ENCODE measurements at places on chromosomes 5 and 9.

DNA sequence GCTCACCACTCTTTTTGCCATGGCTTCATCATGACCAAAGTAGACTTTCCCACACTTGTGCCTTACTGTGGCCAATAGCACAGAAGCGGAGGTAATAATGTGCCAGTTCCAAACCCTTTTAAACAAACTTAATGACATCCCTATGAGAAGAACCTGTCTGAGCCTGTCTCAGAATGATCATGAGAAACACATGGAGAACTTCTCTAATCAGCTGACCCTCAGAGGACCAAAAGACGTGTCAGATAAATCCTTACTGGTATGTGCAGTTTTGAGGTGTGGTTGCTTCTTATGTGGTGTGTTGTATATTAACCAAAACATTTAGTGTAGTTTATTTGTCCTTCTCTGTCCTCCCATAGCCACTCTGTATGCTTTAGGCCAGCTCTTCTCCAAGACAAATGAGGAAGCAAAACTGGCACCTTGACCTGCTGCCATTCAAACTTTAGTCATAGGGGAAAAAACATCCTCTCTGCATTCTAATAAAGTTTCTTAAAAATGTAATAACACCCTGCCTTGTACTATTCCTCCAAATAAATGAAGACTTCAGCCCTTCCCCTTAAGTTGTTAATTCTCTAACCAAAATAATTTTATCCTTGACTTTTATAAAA lies 168.9 kb downstream of the MUSK start:
- no peak for DNase-seq
- no peaks in the 10 kb centered on the region for H3K36me3 ChIP-seq
- no peaks in the 10 kb centered on the region for H3K4me1 ChIP-seq
- H3K27me3 ChIP-seq: no peaks in the 10 kb centered on the region
- no peak overlapping the region for H3K4me3 ChIP-seq

GRCh38 chr5:7850395-7851239 lies at the start of gene CFAP90:
CFAP90 (minus strand) TSS chr5:7851133; CDS start chr5:7851021, 112 bp downstream.
- peaks cover 1% of the 10 kb centered on the region for H3K36me3 ChIP-seq
- H3K27me3 ChIP-seq: peaks cover 24% of the 10 kb centered on the region
- no peak for DNase-seq

DNA sequence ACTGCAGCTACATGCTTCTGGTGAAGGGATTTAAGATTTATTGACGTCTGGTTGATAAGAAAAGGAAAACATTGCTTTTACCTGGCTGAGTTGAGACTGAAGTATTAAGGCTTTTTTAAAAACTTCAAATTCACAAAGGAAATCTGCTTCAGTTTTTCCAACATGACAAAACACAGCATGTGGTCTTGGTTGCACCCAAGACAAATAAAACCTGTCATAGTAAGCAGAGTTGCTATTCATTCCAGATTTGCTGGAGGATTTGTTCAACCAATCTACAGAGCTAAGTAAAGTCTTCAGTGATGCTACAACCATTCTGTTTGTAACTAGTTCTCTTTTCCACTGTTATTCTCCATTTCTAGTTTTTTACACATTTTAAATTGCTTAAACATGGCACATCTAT lies 11.3 kb downstream of the C5orf63 start:
- peaks cover 7% of the 10 kb centered on the region for H3K36me3 ChIP-seq
- H3K27ac ChIP-seq: no peak overlapping the region
- no peak for DNase-seq
- no peak overlapping the region for H3K4me3 ChIP-seq

GRCh38 chr5:164832516-164832915 lies 1327.1 kb downstream of the MAT2B start:
- no peaks in the 10 kb centered on the region for H3K4me1 ChIP-seq
- no peak overlapping the region for H3K4me3 ChIP-seq
- H3K27me3 ChIP-seq: no peaks in the 10 kb centered on the region
- no peak overlapping the region for H3K27ac ChIP-seq
- DNase-seq: no peak
- no peaks in the 10 kb centered on the region for H3K36me3 ChIP-seq

DNA sequence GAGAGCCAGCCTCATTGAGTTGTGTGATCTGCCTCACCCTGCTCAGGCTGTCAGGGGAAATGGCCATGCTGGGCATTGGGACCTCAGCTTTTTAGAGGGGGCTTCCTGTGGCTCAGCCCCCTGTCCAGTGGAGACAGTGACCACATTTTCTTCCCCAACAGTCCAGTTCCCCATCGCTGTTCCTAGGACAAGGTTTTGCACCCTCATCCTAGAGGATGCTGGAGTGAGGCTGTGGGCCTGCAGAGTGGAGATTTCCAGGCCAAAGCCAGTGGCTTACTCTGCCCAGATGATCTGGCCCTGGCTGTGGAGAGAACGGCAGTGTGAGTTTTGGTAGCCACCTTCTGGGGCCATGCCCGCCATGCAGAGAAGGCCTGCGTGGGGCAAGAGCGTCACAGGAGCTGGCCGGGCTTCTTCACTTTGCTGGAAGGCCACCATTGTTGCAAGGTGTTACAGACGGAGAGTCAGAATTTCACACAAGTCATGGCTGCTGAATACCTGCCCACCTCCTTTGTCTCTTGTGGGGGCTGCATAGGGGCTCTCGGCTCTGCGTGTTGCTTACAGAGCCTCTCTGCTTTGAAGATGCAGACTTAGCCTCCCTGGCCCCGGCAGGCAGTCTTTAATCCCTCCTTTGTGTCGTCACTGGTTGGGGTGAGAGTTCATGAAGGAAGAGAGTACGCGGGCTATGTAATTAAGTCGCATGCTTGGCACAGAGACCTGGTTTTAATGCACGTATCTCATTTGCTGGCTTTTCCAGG lies 35.2 kb upstream of the PITX1 start:
- peaks cover 2% of the 10 kb centered on the region for H3K27me3 ChIP-seq
- no peaks in the 10 kb centered on the region for H3K36me3 ChIP-seq
- no peaks in the 10 kb centered on the region for H3K4me1 ChIP-seq
- no peak for DNase-seq

GRCh38 chr9:135500525-135501260 lies at the start of gene MRPS2:
MRPS2 (plus strand) TSS chr9:135500682; CDS start chr9:135500711, 29 bp downstream.
- peak within 1 kb of the TSS; percentile 88 for H3K4me3 ChIP-seq
- peaks cover 18% of the 10 kb centered on the region for H3K4me1 ChIP-seq
- DNase-seq: peak; percentile 87
- H3K27ac ChIP-seq: peak within 1 kb of the TSS; percentile 93
- peaks cover 3% of the 10 kb centered on the region for H3K27me3 ChIP-seq
- peaks cover 14% of the 10 kb centered on the region for H3K36me3 ChIP-seq

GRCh38 chr5:94355811-94356210 lies 262.6 kb downstream of the KIAA0825 start:
- H3K4me3 ChIP-seq: no peak overlapping the region
- no peaks in the 10 kb centered on the region for H3K27me3 ChIP-seq
- no peak overlapping the region for H3K27ac ChIP-seq
- H3K36me3 ChIP-seq: no peaks in the 10 kb centered on the region
- H3K4me1 ChIP-seq: no peaks in the 10 kb centered on the region

DNA sequence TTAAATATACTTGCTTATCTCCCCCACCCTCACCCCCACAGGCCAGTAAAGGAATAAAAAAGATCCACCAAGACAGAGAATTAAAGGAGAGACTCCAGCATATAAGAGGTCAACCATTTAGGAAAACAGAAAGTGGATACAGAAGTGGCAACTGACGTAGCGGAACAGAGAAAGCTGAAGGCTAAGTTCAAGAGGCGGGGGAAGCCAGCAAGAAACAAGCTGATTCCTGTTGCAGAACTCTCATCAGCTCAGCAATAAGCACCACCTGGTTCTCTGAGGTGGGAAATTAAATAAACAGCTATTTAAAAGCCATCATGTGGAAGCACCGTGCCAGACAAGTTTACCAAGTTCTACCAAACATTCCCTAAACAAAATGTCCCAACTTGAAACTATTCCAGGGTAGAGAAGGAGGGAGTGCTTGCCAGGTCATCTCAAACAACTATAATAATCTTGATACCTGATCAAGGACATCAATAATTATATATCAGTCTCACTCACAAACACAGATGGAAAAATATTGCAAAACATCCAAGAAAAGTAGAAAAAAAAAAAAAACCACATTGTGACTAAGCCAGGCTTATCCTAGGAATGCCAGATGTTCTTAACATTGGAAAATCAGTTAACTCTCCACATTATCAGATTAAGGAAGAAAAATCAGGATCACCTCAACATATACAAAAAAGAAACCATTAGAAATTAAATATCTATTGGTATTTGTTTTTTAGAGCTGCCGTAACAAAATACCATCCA lies 7.3 kb upstream of the ARL15 start:
- H3K27ac ChIP-seq: no peak overlapping the region
- no peaks in the 10 kb centered on the region for H3K36me3 ChIP-seq
- no peak overlapping the region for H3K4me3 ChIP-seq
- H3K4me1 ChIP-seq: no peaks in the 10 kb centered on the region
- peaks cover 51% of the 10 kb centered on the region for H3K27me3 ChIP-seq

GRCh38 chr5:80568251-80568650 lies 1.8 kb downstream of the ANKRD34B start:
- no peak overlapping the region for H3K4me3 ChIP-seq
- no peak for DNase-seq
- no peak overlapping the region for H3K27ac ChIP-seq
- H3K36me3 ChIP-seq: no peaks in the 10 kb centered on the region

DNA sequence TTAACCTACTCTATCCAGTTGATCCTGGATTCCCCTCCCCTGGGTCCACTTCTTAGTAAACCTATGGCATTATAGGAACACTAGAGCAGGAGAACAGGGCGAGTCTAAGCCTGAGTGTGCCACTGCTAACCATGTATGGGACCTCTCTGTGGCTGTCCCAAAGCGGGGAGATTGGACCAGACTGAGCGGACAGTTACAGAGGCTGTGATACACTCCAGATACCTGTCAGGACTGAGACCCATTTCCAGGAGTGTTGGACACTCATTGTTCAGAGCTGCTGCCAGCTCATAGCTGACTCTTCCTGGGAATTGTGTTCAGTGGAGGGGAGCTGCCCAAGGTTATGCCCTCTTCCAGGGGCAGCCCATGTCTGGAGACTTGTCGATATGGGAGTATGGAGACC lies 11.9 kb upstream of the LTC4S start:
- no peaks in the 10 kb centered on the region for H3K27me3 ChIP-seq
- H3K36me3 ChIP-seq: peaks cover 10% of the 10 kb centered on the region
- DNase-seq: no peak

DNA sequence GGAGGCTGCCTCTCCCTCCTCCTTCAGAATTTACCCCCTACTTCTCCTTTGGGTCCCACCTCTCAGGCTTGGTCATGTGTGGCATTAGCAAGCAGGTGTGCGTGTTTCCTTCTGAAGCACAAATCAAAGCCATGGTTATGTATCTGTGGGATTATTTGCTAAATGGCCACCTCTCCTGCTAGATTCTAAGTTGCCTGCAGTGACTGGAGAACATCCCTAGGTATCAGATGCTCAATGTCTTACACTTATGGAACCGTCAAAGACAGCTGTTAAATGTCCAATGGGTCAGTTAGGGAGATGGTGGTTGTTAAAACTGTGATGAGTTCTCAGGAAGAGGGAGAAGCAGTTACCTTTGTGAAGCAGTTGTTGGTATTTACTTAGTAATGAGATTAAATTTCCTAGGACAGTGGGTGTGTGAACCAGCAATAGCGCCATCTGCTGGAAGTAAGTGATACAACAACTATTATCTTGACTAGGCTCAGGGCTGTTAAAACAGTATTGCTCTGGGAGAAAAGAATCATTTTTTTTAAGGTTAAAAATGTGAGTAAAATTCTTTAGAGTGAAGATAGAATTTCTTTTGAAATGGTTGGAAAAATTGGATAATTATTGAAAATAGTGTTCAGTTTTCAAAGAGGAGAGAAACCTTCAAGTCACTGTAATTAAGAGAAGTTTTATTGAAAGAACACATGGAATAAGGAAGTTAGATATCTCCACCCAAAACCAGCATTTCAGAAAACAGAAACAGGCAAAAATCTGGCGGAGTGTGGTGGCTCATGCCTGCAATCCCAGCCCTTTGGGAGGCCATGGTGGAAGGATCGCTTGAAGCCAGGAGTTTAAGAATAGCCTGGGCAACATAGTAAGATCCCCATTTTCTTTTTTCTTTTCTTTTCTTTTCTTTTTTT lies 71.3 kb downstream of the TMC1 start:
- DNase-seq: peak; percentile 55
- peaks cover 31% of the 10 kb centered on the region for H3K4me1 ChIP-seq

- no peak for DNase-seq
- H3K4me1 ChIP-seq: no peaks in the 10 kb centered on the region
- no peaks in the 10 kb centered on the region for H3K27me3 ChIP-seq
- peaks cover 1% of the 10 kb centered on the region for H3K36me3 ChIP-seq
Measured at GRCh38 chr5:140794595-140795258, at the start of gene PCDHA2. PCDHA2 (plus strand) TSS chr5:140794852.

DNA sequence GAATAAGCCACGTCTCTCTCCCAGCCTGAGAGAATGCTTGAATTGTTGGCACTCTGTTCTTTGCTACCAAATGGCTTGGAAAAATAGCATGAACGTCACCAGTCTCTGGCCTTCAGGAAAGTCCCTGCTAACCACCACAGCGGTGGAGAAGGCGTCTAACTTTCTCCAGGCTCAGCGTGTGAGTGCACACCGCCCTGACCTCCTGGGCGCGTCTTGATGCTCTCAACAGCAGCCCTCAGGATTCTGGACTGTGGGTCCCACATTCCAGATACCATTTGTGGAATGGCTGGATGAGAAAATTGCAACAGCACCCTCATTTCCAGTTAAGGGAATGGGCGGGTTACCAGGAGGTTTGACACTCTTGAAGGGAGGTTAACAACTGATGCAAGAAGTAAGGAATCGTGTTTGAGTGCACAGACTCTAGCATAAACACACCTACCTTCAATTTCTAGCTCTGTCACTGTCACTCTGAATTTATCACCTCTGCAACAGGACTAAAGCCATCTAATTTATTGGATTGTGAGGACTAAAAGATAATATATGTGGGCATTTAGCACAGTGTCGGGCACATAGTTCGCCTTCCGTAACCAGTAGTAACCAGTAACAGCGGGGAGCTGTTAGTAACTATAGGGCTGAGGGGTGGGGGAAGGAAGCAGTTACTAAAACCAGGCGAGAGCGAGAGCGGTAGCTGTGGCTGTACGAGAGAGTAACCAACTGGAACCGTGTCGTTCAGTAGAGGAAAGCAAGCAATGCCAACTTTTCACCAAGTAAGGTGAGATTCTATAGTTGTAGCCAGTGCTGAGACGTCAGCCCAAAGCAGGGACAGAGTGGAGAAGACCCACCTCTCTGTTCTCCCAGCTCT lies 807 bp upstream of the PLGRKT start:
- no peaks in the 10 kb centered on the region for H3K27me3 ChIP-seq
- peaks cover 29% of the 10 kb centered on the region for H3K4me1 ChIP-seq
- H3K27ac ChIP-seq: peak overlapping the region; percentile 96
- peaks cover 25% of the 10 kb centered on the region for H3K36me3 ChIP-seq

DNA sequence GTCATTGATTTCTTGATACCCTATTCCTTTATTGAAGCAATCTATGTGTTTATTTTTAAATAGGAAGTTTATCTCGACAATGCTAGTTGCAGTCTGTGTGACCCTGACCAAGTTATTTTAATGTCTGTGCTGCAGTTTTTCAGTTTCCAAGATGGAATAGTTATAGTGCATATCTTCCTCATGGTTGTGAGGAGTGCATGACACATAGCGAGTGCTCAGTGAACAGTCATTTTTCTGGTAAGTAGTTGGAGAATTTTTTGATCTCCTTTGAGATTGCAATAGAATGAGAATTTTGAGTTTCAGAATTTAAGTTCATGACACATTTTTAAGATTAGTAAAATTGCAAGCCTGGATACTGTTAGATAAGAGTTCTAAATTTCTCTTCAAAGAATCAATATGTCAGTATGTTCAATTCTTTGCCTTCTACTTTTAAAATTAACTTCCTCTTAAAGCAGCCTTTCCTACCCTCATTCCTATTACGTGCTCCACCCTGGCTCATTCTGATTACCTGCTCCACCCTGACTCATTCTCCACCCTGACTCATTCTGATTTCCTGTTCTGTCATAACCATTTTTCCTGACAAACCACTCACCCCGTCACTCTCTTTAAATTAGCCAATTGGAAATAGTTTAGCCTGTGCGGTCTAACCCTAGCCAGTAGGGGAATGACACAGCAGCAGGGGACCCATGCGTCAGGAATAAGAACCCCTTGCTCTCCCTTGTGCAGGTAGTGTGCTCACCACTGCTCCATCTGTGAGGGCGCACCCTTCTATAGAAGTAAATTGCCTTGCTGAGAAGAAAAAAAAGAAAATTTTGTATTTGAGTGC lies 30.7 kb downstream of the SPIN1 start:
- DNase-seq: peak; percentile 23
- H3K27me3 ChIP-seq: no peaks in the 10 kb centered on the region
